Hematopoietic multipotent progenitor cell treated with erythropoietin and hydrocortisone succinate and interleukin-3 and kit ligand, for 6 days (in vitro differentiated cells): ENCODE measurements at places on chromosomes 5 and 9.
A peak's percentile ranks its signal among the peaks of the same experiment; 100 is the strongest.

DNA sequence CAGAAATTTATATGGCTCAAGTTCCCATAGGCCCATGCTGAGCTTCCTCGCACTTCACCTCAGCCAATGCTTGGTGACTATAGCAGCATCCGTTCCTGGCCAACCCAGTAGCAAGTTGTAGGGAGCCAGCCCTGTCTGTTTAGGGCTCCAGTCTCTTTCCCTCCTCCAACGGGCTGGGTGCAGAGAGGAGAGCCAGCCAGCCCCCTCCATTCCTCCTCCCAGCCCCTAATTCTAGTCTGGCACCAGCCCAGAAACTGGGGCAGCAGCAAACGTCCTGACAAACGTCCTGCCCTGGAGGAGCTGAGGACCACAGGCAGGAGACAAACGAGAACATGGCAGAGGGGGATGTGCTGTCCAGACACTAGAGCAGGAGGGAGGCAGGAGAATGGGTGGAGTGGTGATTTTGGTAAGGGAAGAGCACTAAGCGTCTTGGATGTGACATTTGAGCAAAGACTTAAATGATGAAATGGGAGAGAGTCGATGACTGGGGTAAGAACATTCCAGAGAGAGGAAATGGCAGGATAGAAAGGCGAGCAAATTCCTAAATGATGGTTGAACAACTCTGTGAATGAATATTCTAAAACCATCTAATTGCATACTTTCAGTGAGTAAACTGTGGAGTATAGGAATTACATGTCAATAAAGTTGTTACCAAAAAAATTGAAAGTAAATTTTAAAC is 222.5 kb upstream of the DAPK1 start:
- no peak for DNase-seq

- DNase-seq = peak; percentile 35
Observed at GRCh38 chr5:172005708-172006320, 624 bp downstream of the FBXW11 start.

DNA sequence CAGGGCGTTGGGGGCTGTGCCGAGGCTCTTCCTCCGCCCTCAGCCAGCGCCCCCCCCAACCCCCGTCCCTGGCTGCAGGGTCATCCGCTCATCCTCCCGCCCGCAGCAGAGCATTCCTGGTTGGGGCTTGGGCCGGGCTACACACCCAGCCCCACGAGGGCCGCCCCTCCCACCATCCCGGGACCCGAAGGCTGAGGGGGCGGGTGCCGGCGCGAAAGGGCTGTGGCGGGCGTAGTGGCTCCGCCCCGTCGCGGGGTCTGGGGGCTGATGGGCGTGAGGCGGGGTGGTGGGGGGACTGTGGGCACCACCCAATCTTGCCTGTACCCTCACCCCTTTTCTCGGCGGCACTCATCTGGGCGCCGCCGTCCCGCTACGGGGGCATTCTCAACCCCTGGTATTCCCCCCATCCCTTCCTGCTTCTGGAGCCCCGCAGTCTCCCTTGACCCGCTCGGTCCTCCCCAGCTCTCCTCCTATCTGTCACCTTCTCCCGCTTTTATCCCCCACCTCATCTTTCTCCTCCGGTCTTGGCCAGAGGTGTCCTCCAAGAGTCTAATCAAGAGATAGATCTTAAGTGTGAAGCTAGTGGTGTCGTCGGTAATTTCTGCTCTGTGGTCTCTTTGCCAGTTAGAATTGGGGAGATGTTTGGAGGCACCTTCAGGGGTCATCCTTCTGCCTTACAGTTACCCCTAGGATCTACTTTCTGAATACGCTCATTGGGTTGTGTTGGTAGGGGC is 1.6 kb downstream of the FER start:
- DNase-seq = peak; percentile 65

DNA sequence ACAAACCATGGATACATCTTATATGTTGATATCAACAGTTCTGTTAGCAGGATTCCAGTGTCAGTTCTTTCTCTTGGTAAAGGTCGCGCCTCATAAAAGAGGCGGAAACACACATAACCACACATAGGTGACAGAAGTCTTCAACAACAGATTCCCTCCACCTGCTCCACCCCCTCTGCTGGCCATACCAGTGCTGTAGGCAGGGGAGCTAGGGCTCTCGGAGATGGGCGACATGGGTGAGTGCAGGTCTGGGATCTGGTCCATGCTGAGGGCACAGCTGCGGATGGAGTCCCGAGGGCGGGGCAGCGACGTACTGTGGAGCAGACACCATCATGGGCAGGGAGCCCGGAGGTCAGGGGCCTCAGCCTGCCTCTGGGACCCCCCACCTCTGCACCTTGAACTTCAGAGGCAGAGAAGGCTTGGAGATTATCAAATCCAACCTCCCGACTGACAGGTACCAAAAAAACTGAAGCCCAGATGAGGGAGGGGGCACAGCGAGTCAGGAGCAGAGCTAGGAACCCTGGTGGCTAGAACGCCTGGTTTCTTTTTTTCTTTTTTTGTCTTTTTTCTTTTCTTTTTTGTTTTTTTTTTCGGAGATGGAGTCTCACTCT is 12.0 kb upstream of the TOR2A start:
- DNase-seq = no peak

- DNase-seq = no peak
Observed at GRCh38 chr9:90629991-90630390, 12.6 kb downstream of the DIRAS2 start.

GRCh38 chr9:103082494-103082893 is 87.4 kb downstream of the CYLC2 start:
- no peak for DNase-seq
